Stimulated activated CD4-positive, alpha-beta T cell treated with anti-CD3 and anti-CD28 coated beads, Interleukin-1b, Interleukin-23, amount 100 ng/mL, for 24 hours (primary cell): ENCODE measurements at places on chromosomes 11 and 22.

- no peak for DNase-seq
Measured at GRCh38 chr11:24833573-24833972, 336.7 kb downstream of the LUZP2 start.

DNA sequence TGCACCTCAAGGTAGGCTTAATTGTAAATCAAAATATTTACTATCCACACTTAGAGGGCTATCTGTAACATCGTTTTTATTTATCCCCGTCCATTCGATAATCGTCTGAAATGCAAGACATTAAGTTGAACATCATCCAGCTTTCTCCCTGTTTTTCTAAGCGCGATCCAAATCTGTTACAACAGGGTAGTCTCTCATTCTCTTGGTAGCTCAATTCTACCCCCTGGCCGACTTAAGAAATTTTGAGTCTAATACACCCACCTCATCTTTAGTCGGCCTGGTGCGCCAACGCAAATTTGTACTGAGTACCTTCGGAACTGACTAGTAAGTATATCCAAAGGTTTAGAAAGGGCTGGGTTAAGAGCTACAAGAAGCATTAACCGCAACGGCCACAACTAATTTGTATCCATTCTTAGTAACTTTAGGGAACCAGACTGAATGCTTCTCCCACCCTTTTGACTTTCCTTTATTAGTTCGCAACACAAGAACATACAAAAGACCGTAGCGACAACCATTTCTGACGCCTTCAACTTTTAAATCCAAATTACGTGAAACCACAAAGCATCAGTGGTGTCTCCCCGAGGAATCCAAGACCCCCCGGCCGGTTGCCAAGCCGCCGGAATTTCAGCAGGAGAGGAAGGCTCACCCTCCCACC, 1.0 kb upstream of the ZNF143 start:
- peak; percentile 9 for DNase-seq

GRCh38 chr11:47028195-47029093, 91.9 kb downstream of the CSTPP1 start:
- DNase-seq, result no peak

GRCh38 chr11:34830035-34830434, 86.1 kb downstream of the APIP start:
- no peak for DNase-seq

- peak; percentile 34 for DNase-seq
Measured at GRCh38 chr11:46537537-46538295, 56.1 kb downstream of the AMBRA1 start.

DNA sequence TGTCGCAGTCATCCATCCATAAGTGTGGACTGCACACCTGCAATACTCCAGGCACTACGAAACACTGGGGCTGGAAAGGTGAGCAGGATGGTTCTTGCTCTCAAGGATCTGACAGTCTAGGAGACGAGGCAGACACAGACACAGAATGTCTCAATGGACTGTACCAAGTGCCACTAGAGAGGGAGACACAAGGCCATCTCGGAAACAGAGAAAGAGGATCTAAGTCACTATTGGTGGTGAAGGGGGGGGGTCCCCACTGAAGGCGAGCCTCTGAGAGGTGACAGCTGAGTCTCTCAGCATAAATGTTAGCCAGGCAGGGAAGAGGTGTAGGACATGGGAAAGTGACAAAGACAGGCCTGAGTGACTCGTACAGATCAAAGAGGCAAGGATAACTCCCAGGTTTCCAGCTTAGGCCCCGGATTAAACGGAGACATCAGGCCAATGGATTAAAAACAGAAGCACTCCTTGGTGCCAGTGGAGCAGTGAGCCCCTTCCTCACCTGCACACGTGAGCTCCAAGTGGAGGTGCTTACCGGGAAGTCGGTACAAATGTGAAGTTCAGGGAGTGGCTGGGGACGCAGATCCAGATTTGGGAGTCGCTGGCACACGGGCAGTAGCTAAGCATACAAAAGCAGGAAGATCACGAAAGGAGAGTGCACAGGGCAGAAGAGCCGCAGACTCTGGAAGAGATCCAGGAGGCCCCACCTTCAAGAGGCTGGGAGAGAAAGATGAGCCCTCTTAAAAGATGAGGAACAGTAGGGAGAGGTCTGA, 117.2 kb downstream of the MICAL3 start:
- no peak for DNase-seq

GRCh38 chr11:112396076-112396475, 135.4 kb upstream of the PLET1 start:
- DNase-seq, result no peak

GRCh38 chr11:4467811-4468606, 14.4 kb upstream of the OR52K1 start:
- no peak for DNase-seq

- DNase-seq, result no peak
Measured at GRCh38 chr11:65834202-65834601, 439 bp downstream of the SNX32 start.

DNA sequence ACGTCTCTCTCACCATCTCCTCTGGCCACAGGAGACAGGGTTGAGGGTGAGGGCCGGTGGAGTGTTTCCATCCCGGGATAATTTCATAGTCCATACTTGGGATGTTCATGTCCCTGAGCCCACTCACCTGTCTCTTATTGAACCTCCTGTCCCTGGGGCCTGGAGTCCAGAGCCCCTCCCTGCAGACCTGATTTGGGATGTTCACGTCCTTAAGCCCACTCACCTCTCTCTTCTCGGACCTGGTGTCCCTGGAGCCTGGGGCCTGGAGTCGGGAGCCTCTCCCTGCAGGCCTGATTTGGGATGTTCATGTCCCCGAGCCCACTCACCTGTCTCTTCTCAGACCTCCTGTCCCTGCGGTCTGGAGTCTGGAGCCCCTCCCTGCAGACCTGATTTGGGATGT, 868.2 kb downstream of the BRD1 start:
- no peak for DNase-seq

- DNase-seq, result no peak
Measured at GRCh38 chr11:27898166-27898565, 197.9 kb upstream of the BDNF start.

- DNase-seq, result no peak
Measured at GRCh38 chr11:95972060-95972459, 48.2 kb upstream of the MTMR2 start.

GRCh38 chr22:21766691-21767462, 31.3 kb upstream of the YPEL1 start:
- DNase-seq, result peak; percentile 50

DNA sequence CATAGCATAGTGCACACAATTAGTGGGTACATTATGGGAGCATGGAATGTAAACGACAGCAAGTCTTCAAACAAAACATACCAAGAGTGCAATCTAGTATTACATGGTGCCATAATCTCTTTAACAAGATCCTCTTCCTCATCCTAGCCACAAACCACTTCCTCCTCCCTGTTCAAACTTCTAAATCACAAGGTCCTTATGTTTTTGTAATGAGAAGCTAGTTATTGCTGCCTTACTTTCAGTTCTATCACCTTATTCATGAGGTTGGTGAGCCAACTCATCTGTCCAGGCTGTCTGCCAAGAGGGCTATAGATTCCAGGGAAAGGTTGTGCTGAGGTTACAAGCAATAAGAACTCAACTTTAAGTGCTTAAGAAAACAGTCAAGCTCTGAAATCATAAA, 195.4 kb upstream of the ARHGAP20 start:
- no peak for DNase-seq

DNA sequence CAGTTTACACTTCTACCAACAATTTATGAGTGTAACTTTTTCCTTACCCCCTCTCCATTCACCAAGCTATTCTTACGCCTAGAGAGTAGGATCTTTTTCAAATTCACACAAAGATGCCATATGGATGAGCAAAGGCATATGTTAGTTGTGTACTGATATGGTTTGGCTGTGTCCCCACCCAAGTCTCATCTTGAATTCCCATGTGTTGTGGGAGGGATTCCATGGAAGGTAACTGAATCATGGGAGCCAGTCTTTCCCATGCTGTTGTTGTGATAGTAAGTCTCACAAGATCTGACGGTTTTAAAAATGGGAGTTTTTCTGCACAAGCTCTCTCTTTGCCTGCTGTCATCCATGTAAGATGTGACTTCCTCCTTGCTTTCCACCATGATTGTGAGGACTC, 40.3 kb downstream of the TTC28 start:
- no peak for DNase-seq

DNA sequence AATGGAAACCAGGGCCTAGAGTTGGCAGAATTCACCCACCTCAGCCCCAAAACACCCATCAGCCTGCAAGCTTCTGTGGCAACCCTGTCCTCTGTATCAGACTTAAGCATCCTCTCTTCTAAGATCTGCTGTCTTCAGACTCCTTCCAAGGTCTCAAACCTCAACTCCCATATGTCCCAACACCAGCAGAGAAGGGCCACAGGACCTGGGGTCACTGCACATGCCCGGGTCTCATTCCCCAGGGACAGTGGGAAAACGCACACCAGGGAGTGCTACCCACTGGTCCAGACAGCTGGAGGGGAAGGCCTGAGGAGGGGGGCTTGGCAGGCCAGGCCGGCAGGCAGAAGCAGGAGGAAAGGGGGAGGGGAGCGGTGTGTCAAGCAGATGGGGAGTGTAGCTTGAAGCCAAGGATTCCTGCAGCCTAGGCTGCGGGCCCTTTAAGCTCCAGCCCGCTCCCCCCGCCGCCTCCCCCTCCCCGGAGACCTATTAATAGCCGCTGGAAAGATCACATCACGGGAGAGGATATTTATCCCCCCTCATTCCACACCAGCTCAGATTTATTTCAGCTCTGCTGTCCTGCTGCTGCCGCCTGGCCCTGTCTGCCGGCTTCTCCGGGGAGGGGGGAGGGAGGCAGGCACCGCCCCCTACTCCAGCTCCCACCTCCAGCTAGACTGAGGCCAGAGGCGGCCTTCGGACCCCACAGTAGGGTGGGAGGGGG, 16.7 kb downstream of the BCL9L start:
- DNase-seq, result no peak

DNA sequence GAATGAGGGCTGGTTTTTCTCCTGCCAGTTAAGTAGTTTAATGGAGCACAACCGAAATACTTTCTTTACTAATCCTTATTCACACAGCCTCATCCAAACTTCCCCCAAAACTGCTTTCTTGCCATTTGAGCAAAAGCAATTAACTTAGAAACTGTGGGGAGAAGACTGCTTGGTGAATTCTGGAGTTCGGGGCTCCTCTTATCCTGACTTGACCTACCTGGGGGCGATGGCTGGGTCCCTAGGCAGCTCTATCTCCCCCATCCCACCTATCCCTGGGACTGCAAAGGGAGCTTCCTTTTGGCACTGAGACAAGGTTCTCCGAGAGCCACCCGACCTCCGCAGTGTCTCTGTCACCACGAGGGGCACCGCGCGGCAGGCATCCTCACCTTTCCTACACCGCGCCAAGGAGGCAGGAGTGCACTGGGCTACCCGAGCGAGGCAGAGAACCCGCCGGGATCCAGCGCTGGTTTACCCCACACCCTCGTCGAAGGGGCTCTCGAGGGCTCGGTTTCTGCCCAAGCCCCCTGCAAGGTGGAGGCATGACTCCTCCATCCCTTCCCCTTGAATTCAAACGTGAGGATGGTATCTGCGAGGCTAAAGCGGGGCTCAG, 759 bp downstream of the DESI1 start:
- peak; percentile 18 for DNase-seq

DNA sequence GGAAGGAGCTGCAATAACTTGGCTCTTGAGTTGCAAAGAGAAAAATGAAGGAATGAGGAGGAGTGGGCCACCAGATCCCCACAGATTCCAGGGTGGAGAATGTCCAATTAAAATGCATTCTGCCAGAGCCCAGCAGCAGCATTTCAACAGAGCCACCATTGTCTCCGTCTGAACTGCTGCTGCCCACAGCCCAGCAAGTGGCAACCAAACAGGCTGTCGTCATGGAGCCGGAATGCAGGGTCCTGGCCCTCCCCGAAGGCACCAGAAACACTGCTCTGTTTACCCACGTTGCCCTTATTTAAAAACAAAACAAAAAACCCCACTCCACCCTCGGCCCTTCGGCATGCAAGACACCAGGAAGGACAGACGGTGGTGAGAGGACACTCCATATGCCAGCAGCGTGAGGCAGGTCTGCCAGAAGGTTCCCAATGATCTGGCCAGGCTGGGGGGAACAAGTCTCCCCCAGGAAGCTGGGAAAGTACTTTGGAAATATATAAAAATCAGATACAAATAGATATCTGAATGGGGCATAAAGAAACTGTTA, 32.5 kb downstream of the PLEKHA7 start:
- DNase-seq, result no peak

- no peak for DNase-seq
Measured at GRCh38 chr11:3037040-3037944, 19.9 kb downstream of the CARS1 start.

DNA sequence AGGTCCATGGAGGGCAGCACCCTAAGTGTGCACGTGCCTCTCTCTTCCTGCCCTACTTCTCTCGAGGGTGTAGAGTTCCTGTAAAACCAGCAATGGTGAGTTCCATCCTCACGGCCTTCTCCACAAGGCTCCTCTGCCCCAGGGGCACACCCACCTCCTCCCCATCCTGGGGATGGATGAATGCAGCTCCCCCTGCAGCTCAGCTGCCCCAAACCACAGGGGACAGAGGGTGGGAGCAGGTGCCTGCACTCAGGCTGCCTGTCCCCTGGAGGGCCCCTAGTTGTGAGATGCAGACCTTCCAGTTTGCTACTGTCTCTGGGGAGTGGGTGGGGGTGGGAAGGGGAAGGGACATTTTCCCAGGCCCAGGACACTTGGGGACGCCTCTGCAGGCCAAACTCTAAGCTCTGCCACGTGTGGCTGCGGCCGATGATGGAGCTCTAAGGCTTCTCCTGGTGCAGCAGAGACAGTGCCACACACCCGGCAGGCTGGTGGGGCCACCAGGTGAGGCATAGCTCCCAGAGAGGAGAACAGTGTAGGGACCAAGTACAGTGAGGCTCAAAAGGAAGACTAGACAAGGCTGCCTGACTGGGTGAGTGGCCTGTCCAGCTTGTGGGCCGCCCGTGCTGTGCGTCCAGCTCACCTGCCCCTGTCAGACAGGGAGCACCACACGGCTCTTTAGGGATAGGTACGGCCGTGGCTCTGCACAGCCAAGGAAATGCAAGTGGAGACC, 540.9 kb downstream of the TBC1D22A start:
- no peak for DNase-seq

DNA sequence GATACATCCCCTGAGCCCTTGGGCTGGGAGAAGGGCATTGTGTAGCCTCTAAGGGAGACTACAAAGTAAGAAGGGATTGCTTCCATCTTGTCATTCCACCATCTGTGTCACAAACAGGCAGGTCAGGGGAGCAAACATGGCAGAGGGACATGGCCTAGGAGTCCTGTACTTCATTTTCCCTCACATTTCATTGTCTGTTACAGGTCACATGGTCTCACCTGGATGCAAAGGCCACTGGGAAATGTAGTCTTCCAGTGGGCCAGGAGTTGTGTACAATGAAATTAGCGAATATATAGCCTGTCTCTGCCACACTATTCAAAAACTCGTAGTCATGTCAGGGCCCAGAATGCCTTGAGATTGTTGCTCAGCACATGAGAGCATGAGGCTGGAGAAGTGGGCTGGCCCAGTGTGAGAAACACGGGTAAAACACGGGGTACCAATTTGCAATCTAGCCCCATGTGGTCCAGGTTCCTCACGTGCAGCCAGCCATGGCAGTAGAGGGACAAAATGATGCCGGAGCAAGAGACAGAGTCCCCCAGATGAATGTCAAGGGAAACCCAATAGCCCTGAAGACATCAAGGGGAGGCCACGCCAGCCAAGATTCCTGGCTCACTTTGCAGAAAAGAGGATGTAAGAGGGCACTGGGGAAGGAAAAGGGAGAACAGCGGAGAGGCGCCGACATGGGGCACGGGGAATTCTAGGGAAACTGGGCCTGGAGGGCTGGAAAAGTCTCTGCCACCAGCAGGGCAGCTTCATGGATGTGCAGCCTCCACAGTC, 47.7 kb upstream of the EMID1 start:
- no peak for DNase-seq
